ENCODE measurements at places on chromosomes 16 and 17.

- no peak for DNase-seq
Observed at GRCh38 chr16:84864326-84864955, 44.7 kb downstream of the CRISPLD2 start.

DNA sequence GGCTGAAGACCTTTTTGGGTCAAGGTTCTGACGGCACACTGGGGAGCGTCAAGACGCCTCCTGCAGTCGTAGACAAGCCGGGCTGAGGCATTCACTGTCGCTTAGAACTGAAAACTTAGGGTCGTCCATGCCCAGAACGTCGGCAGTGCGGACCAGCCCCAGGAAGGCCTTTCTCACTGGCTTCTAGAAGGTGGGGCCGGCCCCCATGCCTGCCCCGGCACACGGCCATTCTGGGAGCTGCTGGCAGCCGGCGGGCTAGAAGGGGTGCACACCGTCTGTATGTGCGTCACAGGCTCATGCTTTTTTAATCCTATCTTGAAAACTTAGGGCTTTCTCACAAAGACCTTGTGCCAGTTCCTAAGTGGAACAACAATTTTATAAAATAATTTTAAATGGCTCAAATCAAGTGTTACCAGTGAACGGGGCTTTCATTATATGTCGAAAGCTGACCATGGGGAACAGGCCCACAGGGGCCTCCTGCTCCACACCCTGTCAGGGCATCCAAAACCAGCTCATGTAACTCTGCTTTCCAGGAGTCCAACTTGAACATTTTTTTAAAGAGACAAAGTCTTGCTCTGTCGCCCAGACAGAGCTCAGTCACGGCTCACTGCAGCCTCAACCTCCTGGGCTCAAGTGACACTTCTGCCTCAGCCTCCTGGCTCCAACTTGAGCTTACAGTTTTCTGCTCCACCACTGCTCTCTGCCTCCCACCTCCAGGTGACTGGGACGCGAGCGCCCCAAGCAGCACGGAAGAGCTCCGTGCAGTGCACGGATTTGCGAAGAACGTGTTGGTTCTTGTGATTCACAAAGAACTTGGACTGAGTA is 111.2 kb downstream of the ANKRD11 start:
- no peak for DNase-seq

DNA sequence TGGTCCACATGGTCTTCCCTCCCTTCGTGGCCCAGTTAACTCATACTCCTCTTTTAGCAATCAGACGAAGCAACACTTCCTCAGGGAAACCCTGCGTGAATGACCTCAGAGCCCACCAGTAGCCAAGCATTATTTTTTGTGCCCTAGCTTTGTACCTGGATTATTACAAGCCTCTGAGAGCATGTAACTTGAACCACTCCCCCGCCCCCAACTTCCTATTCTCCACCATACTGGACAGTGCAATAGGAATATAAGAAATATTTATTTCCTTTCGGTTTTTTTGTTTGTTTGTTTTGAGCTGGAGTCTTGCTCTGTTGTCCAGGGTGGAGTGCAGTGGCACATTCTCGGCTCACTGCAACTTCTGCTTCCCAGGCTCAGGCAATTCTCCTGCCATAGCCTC is 2.9 kb downstream of the CPPED1 start:
- no peak for DNase-seq

DNA sequence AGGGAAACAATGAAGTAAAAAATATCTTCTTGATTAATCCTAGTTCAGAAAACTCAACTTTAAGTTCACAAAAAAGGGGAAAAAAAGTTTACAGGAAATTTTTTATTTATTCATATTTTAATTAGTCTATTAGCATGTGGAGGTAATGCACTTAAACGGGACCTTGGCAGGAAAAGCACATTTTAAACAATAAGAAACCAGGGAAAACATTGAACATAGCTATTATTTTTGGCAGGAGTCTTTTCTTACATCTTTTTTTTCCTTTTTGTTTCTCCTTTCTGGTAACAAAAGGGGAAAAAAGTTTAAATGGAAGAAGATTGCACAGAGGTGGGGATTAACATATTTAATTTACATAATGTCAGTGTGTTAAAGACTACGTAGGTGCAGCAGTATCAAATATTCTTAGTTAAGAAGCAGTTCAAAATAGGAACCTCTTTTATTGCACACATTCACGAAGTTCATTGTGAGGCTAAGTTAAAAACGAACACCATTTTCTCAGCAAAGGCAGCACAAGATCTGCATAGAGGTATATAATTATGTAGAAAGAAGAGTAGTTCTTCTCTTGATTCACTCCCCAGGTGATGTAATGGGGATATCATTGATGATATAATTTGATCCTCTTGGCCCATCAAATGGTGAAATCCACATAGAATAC is 940.5 kb downstream of the CDH11 start:
- DNase-seq: no peak

GRCh38 chr17:61225178-61225882 is 174.3 kb upstream of the TBX2 start:
- no peak for DNase-seq

DNA sequence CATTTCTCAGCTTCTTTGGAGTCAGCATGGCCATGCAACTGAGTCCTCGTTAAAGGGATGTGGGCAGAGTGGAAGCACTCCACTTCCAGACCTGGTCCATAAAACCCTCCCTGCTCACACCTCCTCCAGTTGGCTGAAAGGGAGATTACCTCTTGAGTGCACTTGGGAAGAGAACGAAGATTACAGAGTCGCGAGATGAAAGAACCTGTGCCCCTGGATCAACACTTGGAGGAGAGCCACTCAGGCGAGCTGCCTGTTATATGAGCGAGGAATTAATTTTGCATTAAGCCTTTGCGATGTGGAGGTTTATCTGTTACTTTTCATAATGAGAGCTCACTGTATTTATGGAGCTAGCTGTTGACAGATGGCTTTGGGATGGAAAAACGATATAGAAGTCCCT is 147.9 kb downstream of the MAF start:
- peak; percentile 12 for DNase-seq

DNA sequence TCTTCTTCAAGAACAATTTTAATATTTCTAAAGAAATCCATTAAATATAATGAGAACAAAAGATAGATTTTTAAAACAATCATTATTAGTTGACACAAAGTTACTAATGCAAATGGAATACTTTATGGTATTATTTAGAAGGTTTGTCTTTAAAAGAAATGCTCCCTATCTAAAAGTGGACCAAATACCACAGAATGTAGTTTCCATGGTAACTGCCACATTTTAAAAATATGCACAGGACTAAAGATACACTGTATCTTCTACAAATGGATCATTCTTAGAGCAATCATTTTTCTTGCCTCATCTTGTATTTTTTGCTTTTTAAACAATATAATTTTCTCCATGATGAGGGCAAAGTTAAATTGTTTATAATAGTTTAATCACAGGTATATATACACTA is 296.0 kb downstream of the CEP112 start:
- no peak for DNase-seq

DNA sequence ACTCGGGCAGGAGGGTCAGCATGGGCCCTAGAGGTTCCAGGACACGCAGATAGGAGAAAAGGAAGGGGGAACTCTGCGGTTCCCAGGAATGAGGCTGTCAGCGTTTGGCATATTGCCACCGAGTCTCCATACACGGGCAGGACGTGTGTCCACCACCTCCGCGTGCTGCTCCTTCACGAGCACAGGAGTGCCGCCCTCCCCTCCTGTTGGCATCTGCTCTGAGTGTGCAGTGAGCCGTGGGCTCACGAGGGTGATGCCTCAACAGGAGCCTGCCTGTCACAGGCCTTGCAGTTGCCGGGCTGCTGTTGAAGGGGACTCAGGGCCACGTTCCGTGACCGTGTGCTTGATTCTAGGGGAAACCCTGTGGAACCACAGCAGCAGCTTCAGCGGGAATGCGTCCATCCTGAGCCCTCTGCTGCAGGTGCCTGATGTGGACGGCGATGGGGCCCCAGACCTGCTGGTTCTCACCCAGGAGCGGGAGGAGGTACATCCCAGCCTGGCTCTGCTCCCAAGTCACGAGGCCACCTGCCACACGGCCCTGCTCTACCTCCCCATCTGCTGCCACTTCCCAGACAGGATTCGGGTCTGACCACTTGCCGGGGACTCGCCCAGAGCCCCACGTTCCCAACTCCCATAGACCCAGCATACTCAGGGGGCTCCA is 14.6 kb downstream of the RGS11 start:
- DNase-seq: no peak

DNA sequence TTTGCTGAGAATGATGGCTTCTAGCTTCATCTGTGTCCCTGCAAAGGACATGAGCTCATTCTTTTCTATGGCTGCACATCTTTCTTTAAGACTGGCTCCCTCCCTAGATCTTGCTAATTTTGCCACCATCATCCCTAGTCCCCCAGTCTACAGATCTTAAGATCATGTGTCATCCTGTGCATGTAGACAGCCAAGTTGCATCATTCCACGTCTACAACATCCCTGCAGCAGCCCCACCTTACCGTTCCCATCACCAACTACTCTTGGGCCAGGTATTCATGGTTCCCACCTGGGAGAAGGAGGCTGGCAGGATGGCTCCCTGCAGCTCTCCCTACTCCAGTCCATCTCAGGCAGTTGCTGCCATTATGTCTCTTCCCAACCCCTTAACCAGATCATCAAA is 12.3 kb downstream of the CPPED1 start:
- no peak for DNase-seq

DNA sequence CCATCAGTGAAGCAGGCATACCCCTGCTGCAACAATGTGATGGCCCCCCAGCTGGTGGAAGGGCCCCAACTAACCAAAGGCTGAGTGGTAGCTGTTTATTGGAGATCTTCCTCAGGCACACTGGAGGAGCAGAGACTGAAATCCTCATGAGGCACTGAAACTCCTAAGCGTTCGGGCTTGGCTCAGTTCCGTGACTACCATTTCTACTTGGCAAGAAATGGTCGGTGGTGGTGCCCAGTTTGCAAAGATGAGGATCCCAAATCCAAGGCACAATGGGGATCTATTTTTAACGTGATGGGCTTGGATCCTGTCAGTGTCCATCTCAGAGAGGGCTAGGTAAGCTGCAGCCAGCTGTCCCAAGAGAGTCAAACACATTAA is 82.8 kb downstream of the TNFRSF13B start:
- no peak for DNase-seq

- no peak for DNase-seq
Observed at GRCh38 chr17:17084317-17084835, 42.1 kb downstream of the MPRIP start.

DNA sequence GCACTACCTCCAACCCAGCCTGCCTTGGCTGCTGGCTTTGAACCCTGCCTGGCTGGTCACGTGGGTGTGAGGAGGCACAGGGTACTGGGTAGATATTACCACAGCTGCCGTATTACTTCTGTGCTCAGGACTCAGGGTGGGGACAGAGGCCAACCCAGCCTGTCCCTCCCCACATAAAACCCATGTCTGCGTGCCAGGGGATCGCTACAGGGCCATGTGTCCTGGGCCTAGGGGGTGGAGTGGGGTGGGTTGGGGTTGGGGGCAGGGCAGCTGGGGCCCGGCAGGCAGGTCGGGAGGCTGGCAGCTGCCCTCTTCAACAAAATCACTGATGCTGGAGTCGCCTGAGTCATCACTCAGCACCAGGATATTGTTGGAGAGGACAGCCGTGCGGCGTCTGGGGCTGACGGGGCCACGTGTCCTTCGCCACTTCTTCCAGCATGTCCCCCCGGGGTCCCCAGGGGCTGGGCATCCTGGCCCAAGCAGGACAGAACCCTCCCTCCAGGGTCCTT is 39.7 kb upstream of the PVALEF start:
- no peak for DNase-seq

DNA sequence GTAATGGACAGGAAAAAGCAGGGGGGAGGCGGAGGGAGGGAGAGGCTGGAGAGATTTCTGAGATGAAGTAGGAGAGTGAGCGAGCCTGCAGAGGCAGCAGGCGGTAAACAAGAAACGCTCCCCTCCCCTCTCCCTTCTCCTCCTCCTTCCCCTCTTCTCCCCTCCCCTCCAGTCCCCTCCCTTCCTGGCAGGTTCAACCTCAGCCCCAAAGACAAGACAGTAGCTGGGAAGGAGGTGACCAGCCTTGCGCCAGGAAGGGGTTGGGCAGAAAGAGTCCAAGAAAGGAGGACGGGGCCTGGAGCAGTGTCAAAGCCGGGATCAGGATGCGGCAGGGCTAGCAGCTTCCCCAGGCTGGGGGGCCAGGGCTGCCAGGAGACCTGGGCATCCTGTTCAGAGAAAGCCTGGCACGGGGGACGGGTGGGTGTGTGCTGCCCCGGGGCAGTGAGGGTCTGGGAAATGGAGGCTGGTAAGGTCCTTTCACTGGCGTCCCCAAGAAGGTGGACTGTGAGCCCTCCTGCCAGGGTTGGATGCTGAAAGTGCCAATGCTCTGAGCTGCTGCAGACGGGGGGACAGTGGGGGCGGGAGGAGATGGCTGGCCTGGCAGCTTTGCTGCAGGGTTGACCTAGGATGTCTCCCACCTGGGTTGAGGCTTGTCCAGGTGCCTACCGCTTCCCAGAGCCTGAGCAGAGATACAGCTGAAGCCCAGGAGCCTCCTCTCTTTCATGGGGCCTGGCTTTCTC is 261.6 kb upstream of the TNRC6C start:
- no peak for DNase-seq

- no peak for DNase-seq
Observed at GRCh38 chr17:49447628-49448302, 33.1 kb upstream of the PHB1 start.

DNA sequence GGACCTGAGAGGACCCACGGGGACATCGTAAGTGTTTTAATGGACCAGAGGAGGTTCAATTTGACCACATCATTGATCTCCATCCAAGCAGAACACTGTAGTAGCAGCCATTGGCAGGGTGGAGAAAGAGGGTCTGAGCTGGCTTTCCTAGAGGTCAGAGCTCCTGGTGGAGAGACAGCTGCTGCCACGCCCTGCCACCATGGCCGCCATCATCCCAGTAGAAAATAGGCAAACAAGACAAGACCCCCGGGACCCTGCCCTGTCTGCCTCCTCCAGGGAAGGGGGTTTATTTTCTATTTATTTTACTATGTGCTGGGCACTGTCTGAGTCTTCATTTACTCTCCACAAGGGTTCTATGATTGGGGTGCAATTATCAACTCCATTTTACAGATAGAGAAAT is 11.4 kb upstream of the ITGA3 start:
- no peak for DNase-seq

DNA sequence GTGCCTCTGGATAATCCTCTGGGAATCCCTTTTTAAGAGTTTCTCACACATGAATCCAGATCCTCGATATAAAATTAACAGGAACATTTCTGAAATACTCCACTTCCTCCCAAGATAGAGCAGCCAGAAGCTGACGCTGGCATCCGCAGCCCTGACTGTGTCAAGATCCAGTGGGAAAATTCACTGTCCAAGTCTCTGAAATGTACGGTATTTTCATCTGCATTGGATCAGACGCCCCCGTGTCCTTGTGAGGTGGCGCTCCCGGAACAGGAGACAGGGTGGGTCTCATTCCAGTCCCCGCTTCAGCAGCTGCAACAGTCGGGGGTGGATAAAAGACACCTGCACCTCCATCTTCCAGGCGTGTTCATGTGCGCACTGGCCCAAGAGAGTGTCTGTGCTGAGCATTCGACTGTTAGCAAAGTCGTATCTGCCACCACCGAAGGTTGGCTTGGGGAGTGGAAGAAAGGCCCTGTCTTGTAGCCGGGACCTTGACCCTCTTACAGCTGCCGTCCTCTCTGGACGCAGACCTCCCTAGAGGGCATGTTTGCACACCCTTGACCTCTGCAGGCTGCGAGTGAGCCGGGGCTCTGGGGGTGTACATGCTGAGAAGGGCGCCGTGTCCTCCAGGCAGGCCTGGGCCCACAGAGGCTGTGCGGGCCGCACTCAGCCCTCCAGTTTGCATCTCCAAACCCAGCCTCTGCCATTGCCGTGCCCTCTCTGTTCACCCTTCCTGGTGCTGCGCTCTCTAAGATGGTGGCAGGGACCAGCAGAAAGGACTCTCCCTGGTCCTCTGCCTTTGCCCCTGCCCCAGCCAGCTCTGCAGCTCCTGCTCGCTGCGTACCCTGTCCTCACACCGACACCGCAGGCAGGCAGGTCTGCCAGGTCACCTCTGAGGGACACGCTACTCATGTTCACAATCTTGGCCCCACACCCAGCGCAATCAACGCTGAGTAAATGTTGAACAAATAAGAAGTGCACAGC is 72.0 kb upstream of the CHMP6 start:
- DNase-seq: no peak
